ENCODE measurements at places on chromosomes 1 and 21.
A peak's percentile ranks its signal among the peaks of the same experiment; 100 is the strongest.

GRCh38 chr1:94335950-94336349 lies 82.2 kb upstream of the ABCD3 start:
- DNase-seq, result peak; percentile 67

DNA sequence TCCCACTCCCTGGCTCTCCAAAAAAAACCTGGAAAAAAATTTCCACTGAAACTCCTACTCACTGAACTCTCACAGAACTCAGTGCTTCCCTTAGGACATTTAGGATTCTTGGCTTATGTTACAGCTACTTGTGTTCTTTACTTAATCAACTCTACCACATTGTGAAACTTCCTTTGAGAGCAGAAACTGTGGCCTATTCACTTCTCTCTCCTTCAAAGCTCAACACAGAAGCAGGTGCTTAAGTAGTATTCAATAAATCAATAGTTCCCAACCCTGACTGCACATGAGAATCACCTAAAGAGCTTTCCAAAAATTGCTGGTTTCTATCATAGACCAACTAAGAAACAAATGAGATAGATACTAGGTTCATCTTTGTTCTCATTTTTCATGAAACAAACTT lies 67.9 kb upstream of the DMRTA2 start:
- DNase-seq, result no peak

GRCh38 chr21:32803651-32804050 lies 32.1 kb upstream of the PAXBP1 start:
- no peak for DNase-seq

GRCh38 chr21:36613059-36613458 lies 85.9 kb upstream of the SIM2 start:
- DNase-seq, result no peak

- peak; percentile 43 for DNase-seq
Observed at GRCh38 chr1:234912548-234913277, 215.9 kb downstream of the TOMM20 start.

- DNase-seq, result no peak
Observed at GRCh38 chr21:26810676-26811415, 34.4 kb downstream of the ADAMTS1 start.

- no peak for DNase-seq
Observed at GRCh38 chr1:20981915-20982314, 194.8 kb downstream of the EIF4G3 start.

- no peak for DNase-seq
Observed at GRCh38 chr1:234743791-234744611, 134.0 kb upstream of the IRF2BP2 start.

GRCh38 chr1:165454091-165454610 lies 9.2 kb upstream of the RXRG start:
- DNase-seq, result no peak

GRCh38 chr1:173997791-173998190 lies 24.4 kb downstream of the RC3H1 start:
- DNase-seq, result no peak

GRCh38 chr1:19825298-19825697 lies 10.2 kb upstream of the RNF186 start:
- DNase-seq, result peak; percentile 87

DNA sequence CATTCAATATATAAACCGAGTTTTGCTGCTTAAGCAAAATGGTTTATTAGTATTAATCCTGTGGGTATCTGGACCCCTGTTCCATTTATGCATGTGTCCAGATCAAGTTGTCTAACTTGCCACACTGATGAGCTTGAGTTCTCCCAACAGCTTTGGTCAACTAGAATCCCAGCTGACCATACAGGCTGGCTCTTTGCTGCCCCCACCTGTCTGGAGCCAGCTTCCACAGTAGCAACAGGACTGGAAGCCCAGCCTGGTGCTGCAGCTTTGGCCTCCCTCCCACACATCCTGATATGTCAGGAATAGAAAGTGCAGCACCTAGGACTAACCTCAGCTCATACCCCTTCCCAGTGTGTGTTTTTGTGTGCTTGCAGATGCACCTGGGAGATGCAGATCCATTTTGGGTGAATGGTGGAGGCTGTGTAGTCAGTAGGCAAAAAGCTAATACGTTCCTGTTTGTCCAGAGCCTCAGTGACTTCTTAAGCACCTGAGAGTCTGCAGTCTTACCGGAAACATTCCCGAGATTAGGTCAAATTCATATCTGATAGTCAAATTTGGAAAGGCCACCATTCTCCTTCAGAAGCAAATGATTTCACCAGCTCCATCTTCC lies 40.9 kb upstream of the BEND5 start:
- peak; percentile 80 for DNase-seq

DNA sequence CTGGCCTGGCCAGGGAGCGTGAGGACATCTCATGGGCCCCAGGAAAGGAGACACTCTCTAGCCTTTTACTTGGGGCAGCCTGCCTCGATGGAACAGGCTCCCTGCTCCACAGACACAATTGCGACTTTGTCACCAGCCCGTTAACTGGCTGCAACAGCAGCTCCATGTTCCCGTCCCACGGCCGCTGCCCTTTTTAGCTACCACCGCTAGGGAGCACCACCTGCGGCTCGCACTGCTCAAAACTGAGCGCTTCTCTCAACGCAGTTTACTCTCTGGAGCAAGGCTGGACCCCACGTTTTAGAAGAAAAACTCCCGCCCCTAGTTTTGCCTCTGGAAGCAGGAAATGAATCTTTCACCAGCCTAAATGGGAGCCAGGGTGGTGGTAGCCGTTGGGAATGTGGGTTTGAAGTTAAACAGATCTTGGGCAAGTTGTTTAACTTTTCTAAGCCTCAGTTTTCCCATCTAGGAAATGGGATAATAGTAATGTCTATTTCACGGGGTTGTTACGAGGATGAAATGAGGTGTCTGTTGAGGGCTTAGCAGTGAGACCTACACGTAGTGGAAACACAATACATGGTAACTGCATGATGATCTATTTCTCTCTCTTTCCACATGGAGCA lies 3.5 kb upstream of the LRRC38 start:
- DNase-seq, result peak; percentile 75

DNA sequence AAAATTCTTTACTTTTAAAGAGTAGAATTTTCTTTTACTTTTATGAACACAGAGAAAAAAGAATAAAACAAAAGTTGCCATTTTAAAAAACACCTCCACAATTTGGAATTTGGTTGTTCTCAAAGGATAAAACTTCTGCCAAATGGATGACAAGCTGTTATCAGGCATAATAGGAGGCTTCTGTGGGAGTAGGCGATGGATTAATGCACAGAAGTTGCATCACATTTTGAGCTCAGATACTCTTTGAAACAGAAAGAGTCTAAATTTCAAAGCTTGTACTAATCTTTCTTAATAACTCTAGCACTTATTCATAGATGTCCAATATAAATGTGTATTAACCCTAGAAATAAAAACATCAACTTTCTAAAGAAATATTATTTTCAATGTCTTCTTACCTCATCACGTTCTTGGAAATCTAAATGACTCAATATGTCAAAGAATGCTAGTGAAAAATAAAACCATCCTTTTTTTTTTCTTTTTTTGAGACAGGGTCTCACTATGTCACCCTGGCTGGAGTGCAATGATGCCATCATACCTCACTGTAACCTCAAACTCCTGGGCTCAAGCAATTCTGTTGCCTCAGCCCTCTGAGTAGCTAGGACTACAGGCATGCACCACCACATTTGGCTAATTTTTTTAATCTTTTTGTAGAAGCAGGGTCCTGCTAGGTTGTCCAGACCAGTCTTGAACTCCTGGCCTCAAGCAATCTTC lies 112.8 kb upstream of the USP25 start:
- DNase-seq, result no peak

GRCh38 chr1:165134431-165134830 lies 222.1 kb downstream of the LMX1A start:
- no peak for DNase-seq

DNA sequence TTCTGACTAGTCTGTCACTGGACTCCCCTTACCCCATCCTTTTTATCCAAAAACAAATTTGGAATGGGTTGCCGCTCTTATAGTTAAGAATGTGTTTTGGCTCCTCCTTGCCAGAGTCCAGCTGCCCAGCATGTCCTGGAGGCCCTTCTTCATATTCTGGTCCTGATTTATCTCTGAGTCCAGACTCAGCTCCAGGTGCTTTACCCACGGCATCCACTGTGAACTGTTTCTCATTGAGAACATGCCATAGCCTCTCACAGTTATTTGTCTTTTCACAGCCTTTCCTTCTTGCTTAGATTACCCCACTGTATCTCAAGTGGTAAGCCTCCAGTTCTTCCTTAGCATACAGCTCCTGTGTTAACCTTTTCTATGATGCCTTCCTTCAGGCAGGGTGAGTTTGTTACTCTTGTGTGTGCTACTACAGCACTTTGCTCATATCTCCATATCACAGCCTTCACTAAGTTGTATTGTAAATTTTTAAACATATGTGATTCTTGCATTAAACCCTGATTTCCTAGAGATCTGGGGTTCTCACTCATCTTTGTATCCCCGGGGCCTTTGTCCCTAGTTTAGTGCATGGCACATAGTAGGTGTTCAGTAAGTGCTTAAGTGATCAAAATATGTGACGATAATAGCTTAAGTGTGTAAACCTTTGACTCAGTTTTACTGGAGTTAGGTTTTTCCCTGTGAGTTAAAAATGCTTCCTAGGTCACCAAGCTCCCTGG lies 116.0 kb downstream of the OSBPL9 start:
- DNase-seq, result no peak

- no peak for DNase-seq
Observed at GRCh38 chr21:16742131-16742641, 770.7 kb upstream of the CXADR start.

DNA sequence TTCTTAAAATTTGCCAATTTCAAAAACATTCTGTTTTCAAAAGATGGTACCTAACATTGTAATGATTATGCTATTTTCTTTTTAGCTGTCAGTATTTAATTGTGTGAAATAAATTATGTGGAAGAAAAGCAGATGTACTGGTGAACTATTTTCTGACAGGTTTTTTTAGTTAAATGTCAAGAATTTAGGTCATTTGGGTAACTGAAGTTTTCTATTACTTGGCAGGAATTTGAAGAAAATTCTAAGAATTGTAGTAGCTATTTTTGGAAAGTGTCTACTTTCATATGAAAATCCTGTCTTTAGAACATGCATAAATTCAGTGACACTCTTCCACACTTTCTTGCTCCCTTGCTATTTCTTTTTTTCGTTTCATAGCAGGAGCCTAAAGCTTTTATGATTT lies 28.5 kb upstream of the PTPRC start:
- no peak for DNase-seq

DNA sequence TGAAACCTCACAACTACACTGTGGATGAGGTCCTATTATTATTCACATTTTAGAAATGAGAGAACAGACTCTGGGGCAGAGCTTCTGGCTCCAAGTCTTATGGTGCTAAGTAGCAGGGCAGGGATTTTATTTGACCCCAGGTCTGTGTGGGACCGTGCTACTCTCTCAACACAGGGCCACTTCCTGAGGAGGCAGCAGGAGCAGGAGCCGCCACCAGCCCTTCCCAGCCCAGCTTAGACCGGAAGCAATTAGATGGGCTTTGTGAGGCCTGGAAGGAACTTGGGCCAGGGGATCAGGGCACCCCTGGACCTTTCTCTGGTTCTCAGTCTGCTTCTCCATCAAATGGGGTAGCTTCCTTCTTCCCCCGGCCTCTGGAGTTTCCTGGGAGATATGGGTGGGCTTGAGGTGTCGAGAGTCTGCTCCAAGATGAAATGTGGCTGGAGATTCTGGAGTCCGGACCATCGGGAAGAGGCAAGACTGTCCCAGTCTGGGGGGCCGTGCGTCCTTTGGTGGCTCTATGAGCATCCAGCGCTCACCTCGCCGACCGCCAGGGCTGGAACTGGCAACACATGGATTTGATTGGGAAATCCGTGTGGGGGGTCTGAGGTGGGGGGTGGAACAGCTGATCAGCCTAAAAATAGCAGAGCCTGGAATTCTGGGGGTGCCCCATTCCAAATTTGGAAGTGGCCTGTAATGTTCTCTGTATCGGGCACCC lies 136.8 kb downstream of the FOXD2 start:
- DNase-seq, result no peak

GRCh38 chr1:165300400-165300903 lies 56.1 kb downstream of the LMX1A start:
- no peak for DNase-seq

DNA sequence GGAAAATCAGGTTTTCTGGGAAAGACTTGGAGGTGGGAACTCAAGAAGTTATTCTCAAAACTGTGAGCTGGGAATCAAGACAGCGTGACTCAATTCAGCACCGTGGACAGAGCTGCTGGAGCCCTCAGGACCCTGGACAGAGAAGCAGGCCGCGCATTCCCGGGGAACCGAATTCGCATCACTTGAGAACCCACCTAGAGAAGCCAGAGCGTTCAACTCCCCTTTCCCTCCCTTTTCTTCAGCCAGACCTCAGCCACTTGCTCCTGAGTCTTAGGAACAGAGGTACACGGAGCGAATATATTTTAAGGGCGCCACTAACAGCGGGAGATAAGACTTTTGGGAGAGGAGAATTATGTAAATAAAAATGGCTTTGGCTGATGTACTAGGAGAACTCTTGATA lies 2.0 kb upstream of the LIN28A start:
- peak; percentile 89 for DNase-seq

DNA sequence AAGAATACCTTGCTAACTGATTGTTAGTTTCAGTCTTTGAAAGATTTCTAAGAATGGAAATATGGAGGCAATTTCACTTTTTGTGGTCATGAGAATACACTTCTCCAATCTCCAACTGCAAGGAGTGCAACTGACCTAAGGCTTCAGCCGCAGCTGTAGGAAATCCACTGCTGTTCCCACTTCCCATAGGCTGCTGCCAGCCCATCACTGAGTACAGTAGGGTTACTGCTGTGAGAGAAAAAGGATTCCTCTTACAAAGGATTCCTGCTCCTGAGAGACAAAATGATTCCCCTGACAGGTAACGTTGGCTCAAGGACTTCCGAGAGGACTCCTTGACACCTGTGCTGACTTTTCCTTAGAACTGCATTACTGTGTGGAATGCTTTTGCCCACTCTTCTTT lies 87.4 kb downstream of the ADGRL4 start:
- DNase-seq, result peak; percentile 28

DNA sequence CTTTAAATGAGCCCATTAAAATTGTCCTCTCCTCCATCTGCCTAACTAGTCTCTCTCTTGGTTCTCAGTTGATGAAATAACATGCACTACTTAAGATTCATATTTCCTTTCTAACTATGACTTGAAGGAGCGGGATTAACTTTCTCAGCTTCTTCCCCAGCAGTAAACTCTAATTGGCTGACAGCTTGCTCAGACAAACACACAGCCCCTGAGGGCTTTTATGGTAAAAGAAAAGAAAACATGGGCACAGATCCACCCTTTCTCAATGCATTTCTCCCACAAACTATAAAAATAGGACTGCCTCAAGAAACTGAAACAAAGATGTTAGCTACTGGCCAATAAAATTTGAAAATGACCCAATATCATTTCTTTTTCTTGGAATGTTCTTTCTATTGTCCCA lies 703.1 kb downstream of the ADGRL2 start:
- DNase-seq, result no peak
